ENCODE measurements at places on chromosomes 7 and 10. TPM values are rescaled to one million over a fixed set of nuclear protein-coding genes. Genes with fewer than 3 reads are reported as not detected.

Gene SPDYE16
- not detected for total RNA-seq

Gene HOXA5
- total RNA-seq = not detected

Gene IL6
- 1.2 TPM for total RNA-seq

DNA sequence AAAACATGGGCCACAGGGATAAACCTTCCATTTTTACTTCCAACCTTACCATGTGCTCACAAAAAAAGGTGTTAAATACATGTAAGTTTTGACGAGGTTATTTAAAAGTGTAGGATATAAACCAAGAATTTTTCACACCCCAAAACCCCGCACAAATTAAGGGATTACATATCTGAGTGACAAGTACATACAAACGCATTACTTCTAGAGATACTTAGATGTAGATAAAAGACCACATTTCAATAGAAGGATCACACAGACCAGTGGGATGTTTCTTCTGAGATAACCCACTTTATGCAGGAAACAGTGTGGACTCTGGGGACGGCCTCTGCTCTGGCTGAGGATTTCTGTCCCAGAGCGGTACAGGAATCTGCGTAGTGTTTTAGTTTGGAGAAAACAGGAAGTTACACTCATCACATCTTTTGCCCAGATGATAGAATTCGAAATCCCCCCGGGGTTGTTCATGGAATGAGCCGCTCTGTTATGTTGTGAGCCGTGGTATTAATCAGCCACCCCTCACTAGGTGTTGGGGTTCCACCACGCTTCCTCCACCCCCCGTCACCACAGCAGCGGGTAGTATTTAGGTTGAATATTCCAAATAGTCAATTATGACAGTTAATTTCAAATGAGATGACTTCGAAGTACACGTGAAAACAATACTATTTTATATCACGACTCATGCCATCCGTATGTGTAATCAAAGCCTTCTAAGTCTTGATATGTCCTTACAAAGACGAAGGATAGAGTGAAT lies 1.3 kb upstream of the CUL1 start:
- peaks cover 8% of the 10 kb centered on the region for H3K4me1 ChIP-seq
- no peak for DNase-seq
- H3K27ac ChIP-seq = peak overlapping the region; percentile 83
